ENCODE measurements at places on chromosomes 5 and 9.

DNA sequence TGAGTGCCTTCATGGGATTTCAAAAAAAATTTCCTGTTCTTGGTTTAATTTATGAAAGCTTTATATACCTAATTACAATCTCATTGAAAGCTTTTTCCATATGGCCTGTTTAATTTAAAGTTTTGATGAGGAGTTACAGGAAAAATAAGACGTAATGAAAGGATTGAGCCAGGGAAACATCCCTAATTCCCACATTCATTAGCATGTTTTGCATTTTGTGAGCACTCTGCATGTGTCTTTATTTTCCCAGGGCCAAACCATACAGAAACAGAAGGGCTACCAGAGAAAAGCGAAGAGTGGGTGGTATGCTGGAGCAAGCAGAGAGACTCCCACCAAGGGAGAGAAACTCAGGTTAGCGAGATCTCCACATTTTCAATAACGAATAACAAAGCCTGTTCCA, 20.3 kb upstream of the LECT2 start:
- no peak for DNase-seq

GRCh38 chr5:95380103-95380628, 11.0 kb upstream of the FAM81B start:
- no peak for DNase-seq

- DNase-seq = no peak
Measured at GRCh38 chr5:163815240-163815791, 309.9 kb downstream of the MAT2B start.

DNA sequence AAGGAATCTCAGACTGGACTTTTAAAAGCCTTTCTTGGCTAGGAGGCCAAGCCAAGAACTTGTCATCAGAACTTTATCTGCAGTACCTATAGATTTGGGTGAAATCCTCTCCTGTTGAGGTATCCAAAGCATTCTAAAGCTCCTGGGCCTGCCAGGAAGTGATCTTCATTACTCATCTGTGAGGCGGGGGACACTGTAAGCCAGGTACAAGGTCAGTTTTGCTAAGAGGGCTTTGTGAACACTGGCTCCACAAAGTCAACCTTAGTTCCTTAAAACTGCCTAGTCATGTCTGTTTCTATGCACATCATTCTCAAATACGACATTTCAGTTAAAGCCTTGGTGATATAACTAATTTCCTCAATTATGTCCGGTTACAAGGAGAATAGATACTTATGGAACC, 236.7 kb downstream of the PIK3R1 start:
- DNase-seq = no peak

DNA sequence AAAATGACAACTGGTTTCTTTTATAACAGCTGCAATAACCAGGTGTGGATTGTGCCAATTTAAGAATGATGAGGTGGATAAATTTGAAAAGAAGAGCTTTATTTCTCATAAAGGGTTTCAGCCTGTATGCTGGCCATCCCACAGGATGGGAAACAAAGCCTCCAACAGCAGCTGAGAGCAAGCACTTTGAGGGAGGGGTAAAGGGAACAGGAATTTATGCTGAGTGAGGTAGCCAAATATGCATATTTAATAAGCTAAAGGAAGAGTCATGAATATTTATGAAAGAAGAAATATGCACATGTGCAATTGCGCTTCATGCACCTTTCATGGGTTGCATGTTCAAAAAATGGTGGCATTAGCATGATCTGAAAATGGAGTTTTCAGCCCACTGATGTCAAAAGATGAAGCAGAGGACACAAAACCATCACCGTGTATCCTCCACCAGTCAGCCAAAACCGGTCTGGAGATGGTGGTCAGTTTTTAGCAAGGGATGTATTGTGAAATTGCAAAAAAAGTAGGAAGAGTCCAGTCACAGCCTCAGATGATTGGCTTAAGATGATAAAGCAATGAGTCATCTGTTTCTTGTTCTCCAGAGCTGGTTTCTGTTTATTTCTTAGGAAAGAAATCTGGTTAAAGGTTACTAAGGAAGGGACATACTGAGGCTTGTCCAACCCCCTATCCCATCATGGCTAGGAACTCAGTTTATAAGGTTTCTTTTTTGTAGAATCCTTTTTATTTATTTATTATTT, 47.9 kb downstream of the DEPDC1B start:
- peak; percentile 90 for DNase-seq

DNA sequence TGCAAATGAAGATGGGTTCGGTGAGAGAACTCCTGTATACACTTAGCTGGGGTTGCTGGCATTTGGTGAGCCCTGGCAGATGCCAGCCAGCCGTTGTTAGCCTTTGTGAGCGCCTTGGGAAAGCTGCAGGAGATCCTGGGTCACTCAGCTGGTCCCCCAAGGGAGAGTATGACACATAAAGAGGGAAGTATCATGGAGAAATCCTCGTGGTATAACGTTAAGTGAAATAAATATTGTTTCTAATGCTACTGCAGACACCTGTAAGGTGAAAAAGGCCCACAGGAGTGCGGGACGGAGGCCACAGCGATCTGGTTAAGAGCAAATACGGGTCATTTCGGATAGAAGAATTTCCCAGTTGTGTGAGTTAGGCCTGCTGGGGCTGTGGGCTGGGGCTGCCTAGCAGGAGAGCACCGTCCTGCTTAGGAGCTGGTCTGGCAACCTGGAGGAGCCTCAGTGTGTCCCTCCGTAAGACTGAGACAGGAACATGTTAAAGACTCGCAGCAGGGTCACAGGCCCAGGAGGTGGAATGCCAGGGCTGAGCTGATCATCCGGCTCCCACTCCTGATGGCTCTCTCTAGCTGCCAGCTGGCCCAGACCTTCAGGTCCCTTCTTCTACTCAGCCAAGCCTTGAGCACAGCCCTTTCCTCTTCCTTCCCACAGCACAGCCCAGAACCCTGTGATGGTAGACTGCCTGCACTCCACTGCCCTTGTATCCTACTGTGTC, 4.9 kb downstream of the NKX2-5 start:
- no peak for DNase-seq

GRCh38 chr9:128972956-128973355, 25.5 kb downstream of the NUP188 start:
- peak; percentile 85 for DNase-seq
